CD4-positive, alpha-beta T cell treated with Interleukin-6 at 100 ng/mL for 8 hours (primary cell): ENCODE measurements at places on chromosomes 13 and 19.

GRCh38 chr13:37443538-37443937 lies 155.0 kb downstream of the POSTN start:
- DNase-seq = no peak

DNA sequence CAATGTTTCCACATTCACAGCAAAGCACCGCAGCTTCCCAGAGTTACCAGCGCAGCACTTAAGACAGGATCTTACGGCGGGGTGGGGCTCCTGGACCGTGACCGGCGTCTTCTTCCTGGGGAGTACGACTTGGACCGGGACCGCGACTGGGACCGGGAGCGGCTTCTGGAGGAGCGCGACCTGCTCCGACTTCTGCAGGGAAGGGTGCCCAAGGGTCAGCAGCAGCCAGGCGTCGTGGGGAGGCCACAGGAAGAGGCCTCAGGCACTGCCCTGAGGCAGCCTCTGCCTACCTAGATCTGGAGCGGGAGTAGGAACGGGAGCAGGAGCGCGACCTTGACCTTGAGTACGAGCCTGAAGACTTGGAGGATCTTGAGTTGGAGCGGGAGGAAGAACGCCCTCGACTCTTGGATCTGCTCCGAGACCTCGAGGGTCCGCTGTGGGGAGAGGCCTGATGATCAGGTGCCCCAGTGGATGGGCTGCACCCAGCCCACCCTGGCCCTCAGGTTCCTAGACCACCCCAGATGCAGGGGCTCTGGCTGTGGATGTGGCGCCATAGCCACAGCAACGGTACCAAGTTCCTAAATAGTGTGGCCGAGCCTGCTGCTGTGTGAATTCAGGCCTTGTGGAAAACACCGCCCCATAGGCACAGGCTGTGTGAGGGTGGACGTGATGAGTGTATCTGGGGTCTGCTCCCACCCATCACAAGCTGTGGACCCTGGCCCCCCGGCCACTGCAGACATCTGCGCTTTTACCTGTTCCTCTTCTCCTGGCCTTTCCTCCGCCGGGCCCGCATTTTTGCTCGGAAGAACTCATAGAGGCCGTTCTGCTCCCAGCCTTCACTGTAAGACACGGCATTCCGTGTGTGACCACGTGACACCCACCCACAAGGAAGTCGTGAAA lies 21.9 kb downstream of the CHERP start:
- no peak for DNase-seq

GRCh38 chr13:80475718-80476117 lies 134.8 kb upstream of the SPRY2 start:
- no peak for DNase-seq

DNA sequence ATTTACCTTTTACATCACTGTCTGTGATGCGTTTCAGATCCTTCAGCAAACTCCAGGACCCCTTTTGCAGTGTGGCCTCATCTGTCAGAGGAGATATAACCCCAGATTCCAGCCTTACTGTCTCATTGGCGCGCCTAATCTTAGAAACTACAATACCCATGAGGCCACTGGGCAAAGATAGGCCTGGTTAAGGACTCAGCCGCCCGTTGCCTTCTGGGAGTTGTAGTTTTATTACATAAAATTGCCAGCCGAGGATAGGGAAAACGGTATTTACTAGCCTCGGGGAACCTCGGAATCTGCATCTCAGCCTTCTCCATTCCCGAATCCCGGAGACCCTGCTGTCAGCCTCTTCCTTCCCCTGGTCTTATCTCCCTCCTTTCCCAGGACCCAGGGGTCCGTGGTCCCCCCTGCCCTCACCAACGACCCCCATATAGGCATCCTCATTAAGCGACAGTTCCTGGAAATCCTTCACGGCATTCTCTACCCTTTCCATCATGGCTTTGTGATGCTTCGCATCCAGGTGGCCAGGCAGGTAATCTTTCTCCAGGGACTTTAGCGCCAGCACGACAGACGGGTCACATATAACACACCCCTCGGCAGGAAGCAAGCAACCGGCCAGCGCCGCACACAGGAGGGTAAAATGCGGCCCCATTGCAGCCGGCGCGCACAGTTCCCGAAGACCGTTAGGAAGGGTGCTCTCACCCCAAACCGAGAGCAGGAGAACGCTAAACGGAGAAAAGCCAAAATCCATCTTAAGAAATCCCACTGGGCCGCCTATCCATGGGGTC lies 1.3 kb downstream of the IZUMO1 start:
- DNase-seq = peak; percentile 56

DNA sequence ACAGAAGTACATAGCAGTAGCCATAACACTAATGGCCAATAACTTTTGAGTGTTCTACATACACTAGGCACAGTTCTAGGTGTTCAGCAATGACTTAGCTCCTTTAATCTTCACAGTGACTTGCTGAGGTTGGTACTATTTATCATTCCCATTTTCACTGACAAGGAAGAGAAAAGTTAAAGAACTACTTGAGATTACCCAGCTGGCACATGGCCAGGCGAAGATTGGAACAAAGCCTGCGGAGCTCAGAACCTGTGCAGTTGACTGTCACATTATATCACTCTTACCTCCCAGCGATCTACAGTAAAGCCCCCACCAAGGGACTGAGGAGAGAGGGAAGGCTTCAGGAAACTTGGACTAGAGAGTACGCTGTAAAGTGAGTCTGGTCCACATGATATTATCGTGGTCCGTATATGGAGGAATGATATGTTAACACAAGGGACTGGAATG lies 42.4 kb upstream of the WDFY2 start:
- no peak for DNase-seq

DNA sequence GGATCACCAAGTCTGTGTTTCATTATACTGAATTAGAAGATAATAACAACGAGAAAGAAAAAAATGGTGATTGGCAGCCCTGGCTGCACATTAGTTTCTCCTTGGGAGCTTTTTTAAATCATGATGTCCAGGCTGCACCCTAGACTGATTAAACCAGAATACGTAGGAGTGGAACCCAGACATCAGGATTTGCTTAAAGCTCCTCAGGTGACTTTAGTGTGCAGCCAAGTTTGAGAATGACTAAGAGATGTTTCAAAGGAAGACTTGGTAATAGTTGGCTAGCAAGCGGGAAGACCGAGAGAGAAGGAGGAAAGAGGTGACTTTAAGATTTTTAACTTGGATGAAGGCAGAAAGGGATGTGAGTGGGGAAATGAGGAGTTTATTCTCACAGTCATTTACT lies 71.4 kb upstream of the SERP2 start:
- DNase-seq = no peak

- DNase-seq = no peak
Measured at GRCh38 chr19:18999016-18999758, 34.1 kb downstream of the SUGP2 start.

DNA sequence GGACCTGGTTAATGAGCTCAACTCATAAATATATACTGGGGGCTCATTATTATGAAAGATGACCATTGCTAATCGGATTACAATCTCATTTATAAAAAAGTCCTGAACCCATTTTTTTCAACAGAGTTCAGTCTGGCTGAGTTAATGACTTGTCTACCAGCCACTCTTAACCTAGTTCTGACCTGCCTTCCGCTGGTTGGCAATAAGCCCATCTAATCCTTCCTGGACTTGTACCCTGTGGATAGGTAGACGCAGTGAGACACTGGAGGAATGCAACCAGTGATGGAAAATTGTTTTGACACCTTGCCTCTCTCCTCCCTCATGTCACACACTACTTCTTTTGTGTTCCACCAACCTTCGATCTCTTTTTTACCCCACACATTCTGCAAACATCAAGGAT lies 279.9 kb downstream of the FOXO1 start:
- no peak for DNase-seq

DNA sequence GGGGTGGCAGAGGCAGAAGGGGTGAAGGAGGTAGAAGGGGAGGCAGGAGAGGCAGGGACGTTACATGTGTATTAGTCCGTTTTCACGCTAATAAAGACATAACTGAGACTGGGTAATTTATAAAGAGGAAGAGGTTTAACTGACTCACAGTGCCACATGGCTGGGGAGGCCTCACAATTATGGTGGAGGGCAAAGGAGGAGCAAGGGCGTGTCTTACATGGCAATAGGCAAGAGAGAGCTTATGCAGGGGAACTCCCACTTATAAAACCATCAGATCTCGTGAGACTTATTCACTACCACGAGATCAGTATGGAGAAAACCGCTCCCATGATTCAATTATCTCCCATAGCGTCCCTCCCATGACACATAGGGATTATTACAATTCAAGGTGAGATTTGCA lies 19.0 kb upstream of the ACOD1 start:
- DNase-seq = no peak

DNA sequence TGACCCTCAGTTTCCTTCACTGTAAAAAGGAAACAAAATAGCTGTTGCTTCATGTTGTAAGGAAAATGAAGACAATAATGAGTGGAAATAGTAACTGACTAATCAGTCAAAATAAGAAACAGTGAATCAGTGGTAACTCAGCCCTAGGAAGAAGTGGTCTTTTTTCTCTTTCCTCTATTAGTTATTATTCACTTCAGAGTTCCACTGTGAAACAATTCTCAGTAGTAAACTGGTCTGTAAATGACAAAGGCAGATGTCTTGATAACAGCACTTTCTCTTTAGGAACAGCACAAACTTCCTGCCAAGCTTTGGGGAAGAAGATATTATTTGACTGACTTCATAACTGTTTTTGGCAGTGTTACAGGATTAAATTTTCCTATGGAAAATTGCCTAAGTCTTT lies 600.5 kb upstream of the KLHL1 start:
- no peak for DNase-seq

DNA sequence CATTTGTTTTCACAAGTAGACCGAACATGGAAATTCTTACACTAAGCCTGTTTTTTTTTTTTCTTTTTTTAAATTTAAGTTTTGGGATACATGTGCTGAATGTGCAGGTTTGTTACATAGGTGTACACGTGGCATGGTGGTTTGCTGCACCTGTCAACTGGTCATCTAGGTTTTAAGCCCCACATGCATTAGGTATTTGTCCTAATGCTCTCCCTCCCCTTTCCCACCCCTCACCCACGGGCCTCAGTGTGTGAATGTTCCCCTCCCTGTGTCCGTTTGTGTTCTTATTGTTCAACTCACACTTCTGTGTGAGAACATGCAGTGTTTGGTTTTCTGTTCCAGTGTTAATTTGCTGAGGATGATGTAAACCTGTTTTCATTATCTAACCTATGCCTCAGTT lies 2.6 kb downstream of the NLRP4 start:
- DNase-seq = no peak

DNA sequence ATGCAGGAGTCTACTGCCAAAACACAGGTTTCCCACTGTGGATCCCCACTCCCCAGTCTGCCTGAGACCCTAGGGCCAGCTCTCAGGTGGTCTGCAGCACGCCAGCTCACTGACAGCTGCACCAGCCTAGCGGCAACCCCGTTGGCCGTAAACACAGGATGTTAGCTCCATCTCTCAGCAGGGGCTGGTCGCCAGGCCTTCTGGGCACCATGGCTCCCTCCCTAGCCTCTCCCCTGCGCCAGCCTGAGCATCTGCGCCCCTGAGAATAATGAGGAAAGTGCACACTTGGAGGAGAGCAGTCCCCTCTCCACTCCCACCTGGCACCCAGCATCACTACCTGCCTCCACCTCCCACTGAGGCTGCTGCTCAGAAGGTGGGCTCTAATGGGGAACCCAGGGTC lies 20.8 kb upstream of the EPHX3 start:
- DNase-seq = no peak

GRCh38 chr19:28065026-28065425 lies 1147.9 kb downstream of the UQCRFS1 start:
- DNase-seq = no peak

DNA sequence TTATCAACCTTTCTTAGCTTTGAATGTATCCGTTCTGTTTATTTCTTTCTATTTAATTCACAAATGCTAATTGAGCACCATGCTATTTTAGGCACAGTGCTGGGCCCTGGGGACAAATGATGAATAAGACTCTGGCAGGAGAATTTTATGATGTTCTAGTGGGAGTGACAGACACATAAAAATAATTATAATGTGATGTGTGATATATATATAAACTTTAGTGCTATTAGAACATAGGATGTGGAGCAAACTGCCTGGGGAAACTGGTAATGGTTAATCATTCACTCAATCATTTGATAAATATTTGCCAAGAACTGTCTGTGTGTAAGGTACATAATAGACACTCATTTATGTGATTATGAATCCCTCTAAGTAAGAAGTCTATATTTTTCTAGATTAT lies 50.7 kb upstream of the FRY start:
- DNase-seq = no peak
